NCI-H524 treated with DMSO at 0.1 percent for 48 hours (cell line): ENCODE measurements at places on chromosomes 11 and 22.

DNA sequence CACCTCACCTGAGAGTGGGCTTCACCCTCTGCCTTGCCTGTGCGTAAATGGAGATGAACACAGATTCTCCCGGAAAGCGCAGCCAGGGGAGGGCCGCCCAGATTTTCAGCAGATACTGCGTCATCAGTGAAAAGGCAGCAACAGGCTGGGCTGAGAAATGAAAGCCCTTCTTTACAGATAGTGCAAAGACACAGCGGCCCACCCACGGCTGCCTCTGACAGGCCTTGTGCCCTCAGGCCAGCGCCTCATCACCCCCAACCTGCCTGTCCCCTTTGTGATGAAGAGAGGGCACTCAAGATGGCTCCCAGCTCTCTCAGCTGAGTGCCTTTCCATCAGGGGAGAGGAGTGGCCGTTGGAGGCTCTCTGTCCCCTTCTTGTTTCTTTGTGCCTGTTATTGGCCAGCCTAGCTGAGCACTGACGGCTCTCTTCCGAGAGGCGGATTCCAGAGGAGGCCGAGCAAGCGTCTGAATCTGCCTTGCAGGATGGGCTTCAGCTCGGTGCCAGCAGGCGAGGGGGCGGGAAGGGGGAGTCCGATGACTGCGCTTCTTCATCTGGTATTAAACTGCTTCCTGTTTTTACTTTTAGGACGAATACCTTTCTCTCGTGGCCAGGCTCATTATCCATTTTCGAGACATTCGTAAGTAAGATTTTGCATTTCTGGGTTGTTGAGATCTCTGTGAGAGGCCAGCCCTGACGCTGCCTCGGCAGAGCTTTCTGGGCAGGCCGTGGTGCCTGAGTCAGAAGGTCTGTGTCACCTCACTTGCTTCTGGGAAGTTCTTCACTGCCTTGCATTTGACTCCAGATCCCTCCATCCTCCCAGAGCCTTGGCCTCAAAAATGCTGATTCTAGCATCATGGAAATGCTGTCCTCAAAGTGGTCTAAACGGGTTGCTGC is 43.7 kb downstream of the MED15 start:
- no peak for DNase-seq

- no peak for DNase-seq
Measured at GRCh38 chr22:25878933-25879332, 136.9 kb downstream of the MYO18B start.

DNA sequence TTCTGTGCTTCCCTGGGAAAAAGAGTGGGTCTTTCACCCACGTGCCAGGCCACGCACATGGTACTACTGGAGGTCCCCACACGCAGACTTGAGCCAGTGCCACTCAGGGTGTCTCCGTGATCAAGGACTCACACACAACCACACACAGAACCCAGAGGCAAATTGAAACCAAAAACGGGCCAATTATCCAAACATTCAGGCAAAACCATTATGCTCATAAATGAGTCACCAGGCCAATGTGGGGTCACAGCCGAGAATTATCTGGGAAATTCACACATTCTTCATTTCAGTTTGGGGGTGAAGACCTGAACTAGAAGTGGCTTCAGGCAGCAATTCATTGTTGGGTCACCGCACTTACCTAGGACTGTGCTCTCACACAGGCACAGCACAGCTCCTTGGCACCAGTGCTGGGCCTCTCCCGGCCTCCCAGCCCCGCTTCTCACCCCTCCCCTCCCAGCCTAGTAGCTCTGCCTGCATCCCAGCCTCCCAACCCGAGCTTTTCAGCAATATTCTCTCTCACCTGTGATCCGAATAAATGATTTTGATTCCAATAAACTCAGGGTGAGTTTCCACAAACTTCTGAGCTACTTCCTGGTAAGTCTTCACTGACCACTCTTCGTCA is 28.0 kb downstream of the ADA2 start:
- no peak for DNase-seq

DNA sequence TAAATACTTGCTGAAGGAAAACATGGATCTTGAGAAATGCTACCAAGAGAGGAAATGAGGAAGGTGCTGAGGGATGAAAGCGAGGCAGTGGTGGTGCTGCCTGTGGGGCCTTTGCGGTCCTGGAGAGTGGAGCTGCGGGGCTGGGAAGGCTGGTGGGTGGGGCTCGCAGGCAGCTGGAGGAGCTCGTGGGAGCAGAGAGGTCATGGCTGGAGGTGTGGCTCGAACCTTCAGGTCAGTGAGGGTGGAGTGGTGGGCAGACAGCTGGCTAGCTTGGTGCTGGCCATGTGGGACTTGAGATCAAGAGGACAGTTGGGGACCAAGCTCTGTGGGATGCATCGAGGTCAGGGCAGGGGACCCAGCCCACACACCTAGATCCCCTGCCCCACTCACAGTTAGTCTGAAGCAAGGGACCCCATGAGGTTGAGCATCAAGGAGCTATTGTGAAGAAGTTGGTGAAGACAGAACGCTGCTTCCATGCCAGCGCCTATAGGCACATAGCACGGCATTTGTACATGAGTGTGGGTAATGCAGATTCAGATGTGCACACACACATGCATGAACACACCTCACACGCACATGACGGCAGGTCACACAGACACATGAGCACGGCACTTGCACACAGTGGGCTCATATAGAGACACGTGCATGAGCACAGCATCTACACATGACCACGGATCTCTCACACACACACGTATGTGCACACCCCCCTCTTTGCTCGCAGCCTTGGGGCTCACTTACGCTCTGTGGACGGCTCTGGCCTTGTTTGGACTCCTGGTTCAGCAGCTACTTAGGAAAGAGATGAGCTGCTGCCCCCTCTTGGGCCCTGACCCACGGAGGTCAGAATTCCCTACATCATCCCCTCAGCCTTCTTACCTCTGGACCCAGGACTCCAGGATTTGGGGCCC is 30.4 kb downstream of the SHANK3 start:
- DNase-seq, result no peak

DNA sequence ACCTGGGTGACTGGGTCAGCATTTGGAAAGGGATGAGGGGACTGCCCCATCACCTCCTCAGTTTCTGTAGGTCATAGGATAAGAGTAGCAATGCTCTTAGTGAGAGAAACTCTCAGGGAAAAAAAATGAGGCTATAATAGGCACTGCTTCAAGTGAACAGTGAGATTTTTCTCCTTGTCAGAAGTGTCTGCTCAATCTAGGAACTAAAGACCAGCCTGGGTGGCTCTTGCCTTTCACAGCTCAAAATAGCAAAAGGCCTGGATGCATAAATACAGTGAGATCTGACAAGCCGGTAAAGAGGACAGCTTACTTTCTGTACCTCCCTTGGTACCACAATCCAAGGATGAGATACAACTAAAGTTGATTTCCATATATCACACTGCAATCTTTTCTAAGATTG is 205.6 kb upstream of the ANO5 start:
- DNase-seq, result no peak

DNA sequence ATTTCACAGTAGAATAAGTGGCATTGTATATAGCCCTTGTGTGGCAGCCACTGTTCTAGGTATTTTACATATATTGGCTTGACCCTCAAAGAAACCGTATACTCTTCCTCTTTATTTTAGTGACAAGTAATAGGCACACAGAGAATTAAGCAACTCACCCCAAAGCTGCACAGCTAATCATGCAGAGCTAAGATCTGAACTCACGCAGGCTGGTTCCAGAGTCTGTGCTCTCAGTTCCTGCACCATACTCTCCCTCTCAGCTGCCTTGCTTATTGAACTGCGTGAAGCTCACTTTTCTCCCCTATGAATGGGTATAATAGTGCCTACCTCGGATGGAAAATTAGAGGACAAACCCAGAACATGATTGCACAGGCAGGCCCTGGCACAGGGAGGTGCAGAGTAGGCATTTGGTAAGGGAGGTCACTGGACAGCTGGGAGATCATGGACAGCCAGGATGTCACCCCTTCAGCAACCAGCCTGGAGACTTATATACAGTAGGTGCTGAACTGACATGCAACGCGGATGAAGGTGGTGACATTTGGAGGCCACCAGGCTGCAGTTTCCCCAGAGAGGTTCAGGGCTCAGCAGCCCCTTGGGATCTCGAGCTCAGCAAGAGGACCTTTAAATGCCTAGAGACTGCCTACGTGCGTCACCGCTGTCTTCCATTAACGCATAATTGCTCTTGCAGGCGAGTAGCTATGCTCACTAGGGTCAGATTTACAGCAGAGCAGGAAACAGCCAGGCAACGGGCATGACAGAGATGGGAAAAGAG is 78.4 kb upstream of the TP53I11 start:
- DNase-seq, result no peak

DNA sequence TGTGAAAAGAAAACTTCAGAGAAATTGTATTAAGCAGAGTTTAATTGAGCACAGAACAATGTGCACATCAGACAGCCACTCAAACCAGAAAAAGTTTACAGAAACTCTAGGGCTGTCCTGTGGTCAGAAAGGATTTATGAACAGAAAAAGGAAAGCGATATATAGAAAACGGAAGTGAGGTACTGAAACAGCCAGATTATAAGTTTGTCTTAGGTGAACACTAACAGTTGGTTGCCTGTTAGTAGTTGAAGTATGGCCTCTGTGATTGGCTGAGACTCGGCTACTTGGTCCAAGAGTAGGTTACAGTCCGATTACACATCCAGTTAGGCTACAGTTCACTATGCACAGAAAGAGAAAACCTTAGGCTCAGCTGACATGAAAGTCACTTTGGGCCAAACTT is 1232.5 kb upstream of the RAG2 start:
- no peak for DNase-seq

- DNase-seq, result no peak
Measured at GRCh38 chr11:14774721-14775120, 117.3 kb downstream of the CYP2R1 start.

- DNase-seq, result peak; percentile 25
Measured at GRCh38 chr11:103601225-103601846, 435.1 kb upstream of the DDI1 start.

DNA sequence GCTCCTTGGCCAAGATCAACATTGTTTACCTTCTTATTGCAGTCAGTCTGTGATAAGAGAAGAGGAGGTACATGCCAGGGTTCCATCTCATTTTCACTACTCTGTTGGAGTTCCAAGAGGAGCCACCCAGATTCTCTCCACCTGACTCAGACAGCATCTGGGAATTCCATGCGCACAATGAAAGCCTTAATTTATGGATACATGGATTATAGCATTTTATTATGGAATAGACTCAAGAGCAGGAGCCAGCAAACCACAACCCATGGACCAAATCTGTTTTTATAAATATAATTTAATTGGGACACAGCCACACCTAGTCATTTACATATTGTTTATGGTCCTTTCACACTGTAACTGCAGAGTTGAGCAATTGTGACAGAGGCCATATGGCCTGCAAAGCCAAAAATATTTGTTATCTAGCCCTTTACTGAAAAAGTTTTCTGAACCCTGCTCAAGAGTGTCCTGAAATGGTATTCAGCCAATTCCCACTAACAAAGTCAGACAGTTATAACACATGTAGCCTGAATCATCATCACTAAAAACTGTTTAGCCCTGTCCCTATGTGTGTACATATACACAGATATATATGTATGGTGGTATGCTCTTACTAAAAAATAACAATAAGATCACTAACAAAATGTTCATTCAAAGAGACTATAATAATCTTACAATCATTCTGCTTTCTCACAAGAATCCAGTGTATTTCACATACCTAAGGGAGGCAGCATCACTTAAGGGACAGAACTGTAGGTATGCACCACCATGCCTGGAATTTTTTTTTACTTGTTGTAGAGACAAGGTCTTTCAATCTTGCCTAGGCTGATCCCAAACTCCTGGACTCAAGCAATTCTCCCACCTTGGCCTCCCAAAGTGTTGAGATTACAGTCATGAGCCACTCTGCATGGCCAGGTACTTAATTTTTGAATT is 104.5 kb upstream of the TEAD1 start:
- DNase-seq, result no peak

DNA sequence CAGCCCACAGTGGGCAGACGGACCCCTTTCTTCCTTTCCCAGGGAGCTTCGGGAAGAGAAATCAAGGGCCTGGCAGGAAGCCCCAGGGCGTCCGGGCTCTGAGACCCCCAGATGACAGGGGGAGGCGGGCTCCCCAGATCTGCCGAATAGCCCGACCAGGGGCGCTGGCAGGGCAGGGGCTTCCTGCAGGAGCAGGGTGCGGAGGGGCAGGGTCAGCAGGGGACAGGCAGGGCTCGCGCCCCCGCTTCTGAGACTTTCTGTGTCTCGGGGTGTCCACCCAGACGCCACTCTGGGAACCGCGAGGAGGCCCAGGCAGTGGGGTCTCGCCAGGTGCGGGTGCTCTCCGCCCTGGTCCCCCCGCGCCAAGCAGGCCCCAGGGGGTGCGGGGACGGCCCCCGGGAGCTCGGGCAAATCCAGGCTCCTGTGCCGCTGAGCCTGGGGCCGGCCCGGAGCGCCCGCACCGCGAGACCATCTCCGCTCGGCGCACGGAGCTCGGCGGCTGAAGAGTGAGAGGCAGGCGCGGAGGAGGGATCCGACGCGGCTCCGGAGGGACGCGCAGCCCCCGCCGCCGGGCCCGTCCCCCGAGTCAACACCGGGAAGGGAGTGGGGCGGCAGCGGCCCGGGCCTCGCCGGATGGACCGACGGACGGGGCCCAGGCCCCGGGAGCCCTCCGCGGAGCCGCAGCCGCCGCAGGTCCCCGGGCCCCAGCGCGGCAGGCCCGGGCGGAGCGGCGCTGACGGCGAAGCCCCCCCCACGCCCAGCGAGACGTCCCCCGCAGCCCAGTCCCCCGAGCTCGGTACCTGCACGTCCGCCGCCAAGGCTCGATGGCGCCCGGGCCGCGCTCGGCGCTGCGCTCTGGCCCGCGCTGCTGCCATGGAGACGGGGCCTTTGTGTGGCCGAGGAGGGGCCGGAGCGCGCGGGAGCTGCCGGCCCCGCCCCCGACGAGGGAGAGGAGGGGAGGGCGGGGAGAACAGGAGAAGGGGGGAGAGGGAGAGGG is at the start of gene PLXNB2:
Gene PLXNB2, minus strand, starts transcription at position 894 of the 997 bp plus-strand sequence. CDS start 17,062 bp downstream, outside the sequence.
- peak; percentile 13 for DNase-seq

GRCh38 chr11:83063073-83063754 is 8.5 kb downstream of the RAB30 start:
- no peak for DNase-seq

DNA sequence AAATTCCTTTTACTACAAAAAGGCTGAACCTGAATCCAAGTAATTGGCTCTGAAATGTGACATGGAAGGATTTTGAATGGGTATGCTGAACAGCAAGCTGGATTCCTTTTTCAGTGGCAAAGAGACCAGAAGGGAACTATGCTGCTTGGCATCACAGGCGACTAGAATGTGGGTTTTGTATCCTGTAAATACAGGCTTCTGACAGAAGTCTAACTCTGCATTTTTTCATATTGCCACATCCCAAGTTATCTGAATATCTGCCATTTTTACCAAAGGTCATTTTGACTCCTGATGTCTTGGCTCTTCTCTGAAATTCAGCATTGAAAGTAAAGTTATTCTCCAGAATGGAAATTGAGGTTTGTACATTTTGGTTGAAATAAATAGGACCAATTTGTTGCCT is 145.7 kb downstream of the ARHGAP42 start:
- DNase-seq, result no peak
